Left cardiac atrium (tissue), 4 donors: ENCODE measurements at places on chromosomes 3 and 15. TPM values are rescaled to one million over a fixed set of nuclear protein-coding genes. Genes with fewer than 3 reads are reported as not detected.

B2M gene
- total RNA-seq: 1,362 TPM

GRCh38 chr3:28799084-28799483 is 450.5 kb upstream of the AZI2 start:
- no peak for DNase-seq

NME9 gene
- not detected for total RNA-seq

- DNase-seq: peak; percentile 63
Measured at GRCh38 chr3:152574461-152575079, 260.4 kb upstream of the P2RY1 start.

PKM gene
- 1,100 TPM for total RNA-seq

WDR72 gene
- total RNA-seq: 0.03 TPM

CKMT1A gene
- 3.8 TPM for total RNA-seq

PHLDB2 gene
- total RNA-seq: 31.2 TPM

- no peak for DNase-seq
Measured at GRCh38 chr3:12948371-12948770, 107.0 kb upstream of the RPL32 start.

ROPN1B gene
- 2.3 TPM for total RNA-seq

USP19 gene
- total RNA-seq: 38.3 TPM

LARP6 gene
- total RNA-seq: 47.2 TPM

DNA sequence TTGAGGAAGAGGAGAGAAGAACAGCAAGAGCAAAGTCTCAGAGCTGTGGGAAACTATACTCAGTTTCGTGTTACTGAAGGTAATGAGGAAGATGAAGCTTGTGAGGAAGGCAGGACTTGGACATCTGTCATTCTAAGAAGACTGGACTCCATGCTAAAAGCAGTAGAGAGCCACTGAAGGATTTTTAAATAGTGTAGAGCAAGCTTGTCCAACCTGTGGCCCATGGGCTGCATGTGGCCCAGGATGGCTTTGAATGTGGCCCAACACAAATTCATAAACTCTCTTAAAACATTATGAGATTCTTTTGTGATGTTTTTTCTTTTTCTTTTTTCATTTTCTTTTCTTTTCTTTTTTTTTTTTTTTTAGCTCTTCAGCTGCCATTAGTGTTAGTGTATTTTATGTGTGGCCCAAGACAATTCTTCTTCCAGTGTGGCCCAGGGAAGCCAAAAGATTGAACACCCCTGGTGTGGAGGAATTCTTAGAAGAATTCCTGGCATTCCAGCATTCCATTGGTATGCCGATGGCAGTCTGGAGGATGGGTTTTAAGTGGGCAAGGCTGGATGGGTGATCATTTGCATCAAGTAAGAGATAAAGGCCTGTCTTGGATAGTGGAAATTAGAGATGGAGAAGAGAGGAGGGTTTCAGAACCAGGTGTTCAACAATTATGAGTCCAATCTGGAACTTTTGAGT is 6.9 kb upstream of the NFKBIZ start:
- no peak for DNase-seq

GOLGA6D gene
- not detected for total RNA-seq

CACNA2D3 gene
- 17.3 TPM for total RNA-seq

DNA sequence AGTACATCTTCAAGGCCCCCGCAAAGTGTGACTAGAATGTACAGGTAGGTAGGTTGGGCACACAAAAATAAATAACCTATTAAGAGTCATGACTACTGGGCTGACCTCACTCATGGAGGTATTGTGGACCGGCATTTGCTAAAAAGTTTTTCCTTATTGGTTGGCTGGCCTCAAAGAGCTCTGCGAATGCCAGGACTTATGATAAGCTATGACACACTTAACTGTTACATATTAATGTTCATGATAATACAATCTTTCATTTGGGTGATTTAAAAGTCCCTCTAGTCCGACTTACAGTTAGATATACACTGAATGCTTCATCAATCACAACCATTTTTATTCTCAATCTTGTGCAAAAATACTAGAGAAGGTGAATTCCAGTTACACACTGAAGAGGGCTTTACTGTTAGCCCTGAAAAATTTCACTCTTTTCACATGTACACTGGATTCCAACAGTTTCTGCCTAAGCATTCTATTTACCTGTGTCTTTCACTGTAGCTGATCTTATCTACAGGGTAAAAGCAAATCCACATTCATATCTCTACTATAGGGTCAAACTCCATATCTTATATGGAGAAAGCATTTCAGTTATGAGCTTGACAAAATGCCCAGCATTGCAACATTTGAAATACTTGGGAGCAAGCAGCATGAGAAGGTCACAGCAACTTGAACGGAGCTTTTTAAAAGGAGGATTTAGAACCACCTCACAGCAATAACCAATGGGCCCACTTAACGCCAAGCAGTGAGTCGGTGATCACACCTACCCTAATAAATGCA is 329.1 kb downstream of the FOXP1 start:
- no peak for DNase-seq

GRCh38 chr3:15875016-15875689 is 77.4 kb upstream of the ANKRD28 start:
- DNase-seq: no peak

GRCh38 chr3:11721479-11721878 is 77.8 kb upstream of the VGLL4 start:
- DNase-seq: no peak

TNK2 gene
- total RNA-seq: 47.6 TPM
